ENCODE measurements at places on chromosomes 1 and 21.

GRCh38 chr21:32733356-32733755 lies 5.5 kb upstream of the SYNJ1 start:
- no peak for DNase-seq

DNA sequence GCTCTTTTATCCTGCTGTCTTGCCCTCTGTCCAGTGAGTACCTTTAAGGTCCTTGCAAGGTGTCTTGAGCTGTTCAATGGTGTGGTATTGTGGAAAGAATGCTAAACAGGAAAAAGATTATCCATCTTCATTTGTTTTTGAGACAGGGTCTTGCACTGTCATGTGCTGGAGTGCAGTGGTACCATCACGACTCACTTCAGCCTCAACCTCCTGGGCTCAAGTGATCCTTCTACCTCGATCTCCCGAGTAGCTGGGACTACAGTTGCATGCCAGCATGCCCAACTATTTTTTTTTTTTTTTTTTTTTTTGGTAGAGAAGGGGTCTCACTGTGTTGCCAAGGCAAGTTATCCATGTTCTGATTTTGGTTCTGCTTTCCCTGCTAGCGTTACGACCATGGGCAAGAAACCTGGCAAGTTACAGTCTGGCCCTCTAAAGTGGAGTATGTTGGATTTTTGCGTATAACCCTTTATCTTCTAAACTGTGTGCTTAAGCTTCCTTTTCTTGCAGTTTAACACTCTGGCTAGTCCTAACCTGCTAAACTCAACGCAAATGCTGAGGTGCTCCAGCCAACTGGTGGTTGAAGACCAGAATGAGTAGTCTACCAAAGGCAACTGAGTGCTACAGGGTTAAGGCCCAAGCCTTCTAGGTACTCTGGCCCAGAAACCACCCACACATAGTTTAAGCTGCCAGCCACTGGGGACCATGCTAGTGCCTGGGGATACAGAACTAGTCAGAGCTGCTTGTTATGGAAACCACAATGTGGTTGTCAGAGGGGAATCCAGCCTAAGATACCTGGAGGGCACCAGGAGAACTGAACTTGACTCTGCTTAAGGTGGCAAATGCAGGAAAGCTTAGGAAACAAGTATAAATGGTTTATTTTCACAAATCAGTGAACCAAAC lies 7.9 kb downstream of the RPL11 start:
- DNase-seq, result no peak

DNA sequence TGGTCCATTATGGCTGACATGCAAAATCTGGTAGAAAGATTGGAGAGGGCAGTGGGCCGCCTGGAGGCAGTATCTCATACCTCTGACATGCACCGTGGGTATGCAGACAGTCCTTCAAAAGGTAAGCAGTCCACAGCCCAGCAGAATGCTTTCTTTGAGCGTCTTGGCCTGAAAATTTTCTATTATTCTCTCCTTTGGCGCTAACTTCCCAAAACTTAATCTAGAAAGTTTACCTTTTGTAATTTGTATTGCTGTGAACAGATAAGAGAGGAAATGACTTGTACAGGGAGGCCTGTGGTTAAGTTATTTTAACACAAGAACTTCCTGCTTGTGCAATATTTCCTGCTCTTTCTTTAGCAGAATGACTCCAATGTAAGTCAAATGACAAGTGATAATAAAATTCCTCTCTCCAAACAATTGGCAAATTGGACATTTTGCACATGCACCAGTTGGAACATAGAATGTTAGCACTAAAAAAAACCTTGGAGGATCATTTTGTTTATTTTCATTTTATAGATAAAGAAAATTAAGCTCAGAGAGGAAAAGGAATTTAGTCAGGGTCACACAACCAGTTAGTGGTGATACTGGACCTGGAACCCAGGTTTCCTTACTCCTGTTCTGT lies 18.9 kb downstream of the CAP1 start:
- DNase-seq, result peak; percentile 23

GRCh38 chr1:15017120-15017519 lies 136.4 kb upstream of the TMEM51 start:
- no peak for DNase-seq

- no peak for DNase-seq
Measured at GRCh38 chr1:26921126-26921539, 410 bp upstream of the NUDC start.

GRCh38 chr1:8410791-8411190 lies 92.9 kb downstream of the SLC45A1 start:
- DNase-seq, result no peak

All from KG1 (cell line).